ENCODE measurements at places on chromosomes 1 and 21.

DNA sequence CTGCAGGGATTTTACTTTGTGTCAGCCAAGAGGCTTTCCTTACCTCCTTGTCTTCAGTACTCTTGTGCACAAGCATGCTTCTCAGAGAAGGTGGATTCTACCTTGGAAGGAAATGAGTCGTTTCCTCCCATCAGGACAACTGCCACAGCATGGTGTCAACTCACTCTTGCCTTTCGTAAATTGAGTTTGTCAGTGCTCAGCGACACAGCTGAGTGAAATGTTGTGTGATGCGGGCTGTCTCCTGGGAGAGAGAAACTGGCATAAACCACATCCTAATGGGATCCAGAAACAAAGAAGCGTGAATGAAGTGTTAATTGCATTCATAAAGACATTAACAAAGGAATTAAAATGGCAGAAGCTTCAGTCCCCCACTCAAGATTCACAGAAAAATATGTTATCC, 51.5 kb upstream of the SLC22A15 start:
- DNase-seq: no peak

DNA sequence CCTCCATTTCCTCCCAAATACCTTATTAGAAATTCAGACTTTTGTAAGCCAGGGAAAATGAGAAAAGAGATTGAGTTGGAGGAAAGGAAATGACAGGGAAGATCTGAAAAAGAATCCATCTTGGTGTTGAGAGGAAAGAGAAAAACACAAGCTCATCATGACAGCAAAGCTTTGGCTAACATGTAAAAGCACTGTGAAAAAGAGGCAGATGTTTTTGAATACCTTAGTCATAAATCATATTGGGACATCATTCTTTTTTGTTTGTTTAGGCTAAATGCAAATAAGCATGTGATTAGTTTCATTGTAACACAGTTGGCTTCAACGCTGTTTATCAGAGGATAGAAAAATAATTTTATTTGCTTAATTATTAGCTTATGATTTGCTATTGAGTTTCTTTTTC, 64.6 kb downstream of the LHX8 start:
- no peak for DNase-seq

- no peak for DNase-seq
Observed at GRCh38 chr1:112717263-112717873, 2.2 kb upstream of the PPM1J start.

- DNase-seq: no peak
Observed at GRCh38 chr21:33283203-33283602, 17.0 kb downstream of the IL10RB start.

- no peak for DNase-seq
Observed at GRCh38 chr1:23643736-23644554, 47.7 kb upstream of the RPL11 start.
